ENCODE measurements at places on chromosomes 3 and 15. TPM values are rescaled to one million over a fixed set of nuclear protein-coding genes. Genes with fewer than 3 reads are reported as not detected.

Gene TGM4
- not detected for total RNA-seq

DNA sequence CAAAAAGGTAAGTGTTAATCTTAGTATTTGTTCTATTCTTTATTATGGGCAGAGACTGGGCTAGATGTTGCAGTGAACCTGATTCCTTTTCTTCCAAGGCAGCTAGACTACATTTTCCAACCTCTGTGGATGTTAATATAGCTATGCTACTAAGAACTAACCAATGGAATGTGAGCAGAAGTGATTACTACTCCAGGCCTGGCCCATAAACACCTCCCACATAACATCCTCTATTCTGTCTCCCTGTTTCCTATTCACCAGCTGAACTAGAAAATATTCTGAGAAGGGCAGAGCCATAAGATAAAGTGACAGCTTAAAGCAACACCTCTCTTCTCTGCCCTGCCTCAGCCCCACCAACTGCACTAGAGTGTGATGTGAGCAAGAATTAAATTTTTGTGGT, 29.4 kb downstream of the CD200R1L start:
- DNase-seq: no peak

Gene ZIC4
- 2.2 TPM for total RNA-seq

GRCh38 chr3:51967384-51968169, at the start of gene PCBP4:
TSS of gene PCBP4 (minus strand) at chr3:51967454. CDS start at chr3:51961240, 6,214 bp downstream.
- peak; percentile 52 for DNase-seq

- peak; percentile 78 for DNase-seq
Observed at GRCh38 chr15:38563723-38564519, 693 bp downstream of the RASGRP1 start.

Gene KLF13
- total RNA-seq: 45.1 TPM

DNA sequence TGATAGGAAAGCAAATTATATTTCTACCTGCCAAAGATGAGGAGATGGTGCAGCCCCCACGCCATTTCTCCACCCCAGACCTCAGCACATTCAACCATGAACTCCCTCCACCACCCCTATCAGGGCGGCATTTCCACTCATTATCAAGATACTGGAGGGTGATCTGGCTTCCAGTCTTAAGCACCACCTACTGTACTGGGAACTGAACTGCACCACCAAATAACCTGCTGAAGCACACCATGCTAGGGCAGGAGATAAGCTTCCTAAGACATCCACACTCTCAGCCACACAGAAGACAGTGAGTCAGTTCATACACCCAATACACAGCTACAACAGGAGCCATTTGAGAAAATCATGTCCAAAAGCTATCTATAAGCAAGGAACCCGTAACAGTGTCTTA, 98.8 kb downstream of the FGF7 start:
- no peak for DNase-seq

Data from endothelial cell (in vitro differentiated cells).